ENCODE measurements at places on chromosomes 6 and 20.

- no peak for DNase-seq
Measured at GRCh38 chr20:63080811-63081210, 74.0 kb upstream of the BHLHE23 start.

GRCh38 chr20:45945678-45946148 lies 11.2 kb downstream of the PCIF1 start:
- no peak for DNase-seq

- DNase-seq, result no peak
Measured at GRCh38 chr20:2307136-2307535, 11.3 kb downstream of the TGM3 start.

DNA sequence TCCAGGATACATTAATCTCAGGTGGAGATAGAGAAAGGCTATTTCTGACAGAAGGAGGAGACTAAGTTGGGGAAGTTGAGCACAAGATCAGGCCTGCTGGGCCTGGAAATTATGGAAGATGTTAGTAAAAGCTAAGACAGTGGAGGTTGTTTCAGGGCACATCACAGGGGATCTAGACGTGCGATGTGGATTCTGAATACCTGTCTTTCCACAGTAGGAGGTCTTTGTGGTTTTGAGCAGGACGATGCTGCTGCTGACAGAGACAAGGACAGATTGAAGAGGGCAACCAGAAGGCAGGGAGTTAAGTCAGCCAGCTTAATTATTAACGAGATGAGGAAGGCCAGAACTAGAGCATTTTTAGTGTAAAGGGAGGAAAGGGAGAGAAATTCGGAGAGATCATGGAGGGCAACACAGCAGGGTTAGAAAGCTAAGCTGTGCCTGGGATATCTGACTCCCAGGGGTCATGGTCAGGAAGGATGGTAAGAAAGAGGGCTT lies 384.9 kb downstream of the MAFB start:
- no peak for DNase-seq

- DNase-seq, result no peak
Measured at GRCh38 chr20:45968801-45969711, 2.9 kb downstream of the ZNF335 start.

GRCh38 chr6:55833284-55833683 lies 42.1 kb downstream of the BMP5 start:
- no peak for DNase-seq

- DNase-seq, result no peak
Measured at GRCh38 chr6:72649032-72649984, 27.4 kb downstream of the KCNQ5 start.

DNA sequence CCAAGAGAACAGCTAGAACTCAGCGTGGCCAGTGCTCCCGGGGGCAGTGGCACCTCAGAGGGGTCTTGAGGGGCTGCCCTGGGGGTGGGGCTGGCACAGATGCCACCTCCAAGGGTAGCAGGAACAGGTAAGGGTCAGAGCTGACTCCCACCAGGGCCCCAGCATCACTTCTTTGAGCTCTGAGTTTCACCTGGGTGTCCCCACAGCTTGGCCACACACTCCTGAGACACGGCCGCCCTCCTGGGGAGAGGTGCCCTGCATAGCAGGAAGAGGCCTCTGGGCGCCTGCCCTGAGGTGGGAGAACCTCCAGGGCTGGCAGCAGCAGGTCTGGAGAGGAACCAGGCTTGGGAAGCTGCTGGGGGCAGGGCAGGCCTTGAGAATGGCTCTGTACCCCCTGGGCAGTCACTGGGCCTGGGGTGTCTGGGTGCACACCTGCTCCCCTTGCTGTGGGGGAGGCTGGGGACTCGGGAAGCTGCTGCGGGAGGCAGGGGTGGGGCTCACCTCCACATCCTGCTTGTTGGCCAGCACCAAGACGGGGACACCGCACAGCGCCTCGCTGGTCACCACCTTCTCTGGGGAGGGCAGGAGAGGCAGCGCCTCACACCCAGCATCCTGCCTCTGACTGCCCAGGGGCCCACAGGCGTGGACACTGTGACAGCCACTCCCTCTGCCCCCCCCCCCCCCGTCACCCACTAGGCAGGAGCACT lies 5.0 kb downstream of the TNFRSF6B start:
- no peak for DNase-seq

DNA sequence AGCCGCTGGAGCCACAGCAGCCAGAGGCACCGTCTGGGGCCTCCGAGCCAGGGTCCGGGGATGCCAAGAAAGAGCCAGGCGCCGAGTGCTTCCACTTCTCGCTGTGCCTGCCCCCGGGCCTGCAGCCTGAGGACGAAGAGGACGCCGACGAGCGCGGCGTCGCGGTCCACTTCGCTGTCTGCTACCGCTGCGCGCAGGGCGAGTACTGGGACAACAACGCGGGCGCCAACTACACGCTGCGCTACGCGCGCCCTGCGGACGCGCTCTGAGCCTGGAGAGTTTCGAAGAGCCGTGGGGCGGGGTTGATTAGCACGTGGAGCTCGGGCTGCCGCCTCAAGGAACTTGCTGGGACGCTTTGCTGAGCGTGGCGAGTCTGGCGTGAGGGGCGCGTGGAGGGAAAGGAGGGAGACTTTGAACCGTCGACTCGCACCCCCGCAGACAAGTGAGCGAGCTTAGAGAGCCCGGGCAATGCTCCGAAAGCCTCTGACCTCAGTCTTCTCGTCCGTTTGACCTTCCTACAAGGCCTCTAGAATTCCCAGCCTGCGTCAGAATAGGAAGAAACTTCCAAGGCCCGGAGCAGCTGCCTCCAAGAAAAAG lies 1.3 kb downstream of the PPP1R3G start:
- DNase-seq, result no peak

DNA sequence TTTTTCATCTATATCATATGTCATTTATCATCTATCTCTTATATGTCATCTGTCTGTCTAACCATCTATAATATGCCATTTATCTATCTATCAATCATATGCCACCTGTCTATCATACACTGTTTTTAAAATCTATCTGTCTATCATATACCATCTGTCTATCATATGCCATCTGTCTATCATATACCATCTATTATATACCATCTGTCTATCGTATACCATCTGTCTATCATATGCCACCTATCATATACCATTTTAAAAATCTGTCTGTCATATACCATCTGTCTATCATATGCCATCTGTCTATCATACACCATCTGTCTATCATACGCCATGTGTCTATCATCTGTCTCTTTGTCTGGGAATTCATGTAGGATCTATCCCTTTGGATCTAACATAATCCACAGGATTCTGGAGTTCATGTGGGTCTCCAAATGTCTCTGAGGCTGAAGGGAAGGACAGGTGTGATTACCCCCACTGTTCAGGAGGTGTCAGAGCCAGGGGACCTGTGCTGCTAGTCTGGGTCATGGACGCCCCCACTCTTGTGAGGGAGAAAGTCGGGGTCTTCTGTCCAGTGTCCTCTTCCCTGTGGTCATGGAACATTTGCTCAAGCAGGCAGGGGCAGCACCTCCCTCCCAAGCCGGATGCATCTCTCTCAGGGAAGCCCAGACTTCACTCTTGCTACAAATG lies 36.9 kb upstream of the FRMD1 start:
- DNase-seq, result no peak

- DNase-seq, result no peak
Measured at GRCh38 chr6:137122612-137123011, 50.8 kb downstream of the IL22RA2 start.

Measured in DMS153 (cell line).